ENCODE measurements at places on chromosomes 5 and 9.

DNA sequence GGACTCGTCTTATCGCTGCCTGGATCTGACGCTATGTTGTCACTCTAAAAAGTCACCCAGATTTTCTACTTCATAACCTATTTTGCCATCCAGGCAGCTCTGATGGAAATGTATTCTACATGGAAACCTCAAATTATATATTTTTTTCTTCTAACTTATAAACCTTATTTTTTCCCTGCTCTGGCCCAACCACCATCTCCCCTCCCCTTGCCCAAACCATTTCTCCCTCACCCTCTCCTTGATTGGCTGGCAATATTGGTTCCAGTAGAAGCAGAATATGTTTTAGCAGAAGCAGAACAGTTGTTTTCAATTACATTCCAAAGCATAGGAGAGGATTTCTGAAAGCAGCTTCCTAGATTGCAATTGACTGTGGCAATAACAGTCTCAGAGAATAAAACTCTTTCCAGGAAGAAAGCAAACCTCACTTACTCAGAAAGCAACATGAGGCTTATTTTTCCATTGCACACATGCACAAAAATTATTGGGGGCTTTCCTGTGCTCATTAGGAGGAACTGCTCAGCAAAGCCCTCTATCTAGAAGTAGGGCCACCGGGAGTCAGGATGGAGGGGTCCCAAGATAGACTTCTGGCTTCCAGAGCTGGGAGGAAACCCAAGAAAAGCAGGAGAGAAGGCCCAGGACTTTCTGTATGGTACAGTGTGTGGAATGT is 191.8 kb downstream of the ESM1 start:
- no peak for DNase-seq

- DNase-seq: no peak
Observed at GRCh38 chr9:21852754-21853153, 50.3 kb downstream of the MTAP start.

DNA sequence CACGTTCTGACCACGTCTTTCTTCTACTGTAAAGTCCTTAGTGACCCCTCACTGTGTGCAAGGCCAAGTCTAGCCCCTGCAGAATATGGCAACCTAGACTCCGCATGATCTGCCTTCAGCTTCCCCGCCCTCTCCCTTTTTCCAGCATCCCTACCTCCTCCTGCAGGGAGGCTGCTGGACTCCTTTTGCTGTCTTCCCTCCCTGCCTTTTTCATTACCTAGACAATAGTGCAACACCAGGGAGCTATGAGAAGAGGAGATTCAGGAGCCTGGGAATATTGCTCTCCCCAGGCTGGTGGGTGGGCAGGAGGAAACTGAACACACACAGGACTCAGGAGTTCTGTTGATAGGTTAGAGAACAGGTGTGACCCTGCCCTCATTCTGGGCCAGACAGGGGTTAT is 33.1 kb upstream of the LARP1 start:
- DNase-seq: no peak

GRCh38 chr5:122849771-122850170 is 4.4 kb downstream of the SNX24 start:
- DNase-seq: no peak

DNA sequence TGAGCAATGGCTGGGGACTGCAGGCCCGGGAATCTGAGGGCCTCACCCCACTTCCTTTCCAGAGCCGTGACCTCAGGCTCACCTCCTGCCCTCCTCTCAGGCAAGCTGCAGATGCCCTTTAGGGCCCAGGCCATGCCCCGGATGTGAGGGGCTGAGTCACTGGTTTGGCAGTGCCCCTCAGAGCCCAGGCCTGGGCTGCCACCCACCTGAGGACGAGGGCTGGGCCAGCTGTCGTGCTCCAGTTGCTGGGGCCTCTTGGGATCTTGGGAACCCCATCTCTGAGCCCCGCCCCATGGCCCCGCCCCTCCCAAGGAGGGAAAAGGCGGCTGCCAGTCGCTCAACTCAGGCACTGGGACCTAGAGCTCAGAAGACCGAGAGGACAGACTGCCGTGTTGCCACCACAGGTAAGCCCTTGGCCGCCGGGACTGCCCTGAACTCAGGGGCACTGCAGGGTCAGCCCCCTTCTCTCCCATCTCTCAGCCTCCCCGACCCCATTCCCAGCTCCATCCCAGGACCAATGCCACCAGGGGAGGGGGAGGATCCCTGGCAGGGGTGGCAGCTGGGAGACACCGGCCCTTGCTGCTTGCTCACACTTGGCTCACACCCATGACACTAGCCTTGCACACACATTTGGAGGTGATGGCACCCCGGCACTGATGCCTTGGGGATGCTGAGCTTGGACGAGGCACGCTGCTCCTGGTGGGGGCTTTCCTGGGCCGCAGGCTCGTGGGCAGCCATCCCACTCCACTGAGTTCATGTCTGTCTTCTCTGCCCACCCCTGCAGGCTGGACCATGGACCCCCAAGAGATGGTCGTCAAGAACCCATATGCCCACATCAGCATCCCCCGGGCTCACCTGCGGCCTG is at the start of gene CYSRT1:
CYSRT1 (plus strand) TSS at position 345 of the 865 bp plus-strand sequence; CDS start at position 793, 448 bp downstream.
- DNase-seq: no peak

Data from RWPE2 (cell line).